ENCODE measurements at places on chromosomes 6 and 20. TPM values are rescaled to one million over a fixed set of nuclear protein-coding genes. Genes with fewer than 3 reads are reported as not detected.

PRRT1 gene
- not detected for polyA plus RNA-seq

LKAAEAR1 gene
- polyA plus RNA-seq = 0.83 TPM

DNMT3B gene
- polyA plus RNA-seq = not detected

PCSK2 gene
- not detected for polyA plus RNA-seq

EGFL8 gene
- not detected for polyA plus RNA-seq

ADGRF4 gene
- polyA plus RNA-seq = not detected

PRDM13 gene
- not detected for polyA plus RNA-seq

NCOA5 gene
- polyA plus RNA-seq = 30.1 TPM

EPPIN gene
- not detected for polyA plus RNA-seq

HMGN4 gene
- polyA plus RNA-seq = 120 TPM

ENPP3 gene
- polyA plus RNA-seq = not detected

ZNF831 gene
- polyA plus RNA-seq = 1.2 TPM

CSNK2B gene
- 268 TPM for polyA plus RNA-seq

BNIP5 gene
- polyA plus RNA-seq = not detected

OPRL1 gene
- 3.7 TPM for polyA plus RNA-seq

TRMT6 gene
- 13.3 TPM for polyA plus RNA-seq

RIPPLY2 gene
- polyA plus RNA-seq = not detected

PHACTR3 gene
- not detected for polyA plus RNA-seq

Measured in IgD-negative memory B cell (primary cell).